ENCODE measurements at places on chromosomes 5 and 9.

DNA sequence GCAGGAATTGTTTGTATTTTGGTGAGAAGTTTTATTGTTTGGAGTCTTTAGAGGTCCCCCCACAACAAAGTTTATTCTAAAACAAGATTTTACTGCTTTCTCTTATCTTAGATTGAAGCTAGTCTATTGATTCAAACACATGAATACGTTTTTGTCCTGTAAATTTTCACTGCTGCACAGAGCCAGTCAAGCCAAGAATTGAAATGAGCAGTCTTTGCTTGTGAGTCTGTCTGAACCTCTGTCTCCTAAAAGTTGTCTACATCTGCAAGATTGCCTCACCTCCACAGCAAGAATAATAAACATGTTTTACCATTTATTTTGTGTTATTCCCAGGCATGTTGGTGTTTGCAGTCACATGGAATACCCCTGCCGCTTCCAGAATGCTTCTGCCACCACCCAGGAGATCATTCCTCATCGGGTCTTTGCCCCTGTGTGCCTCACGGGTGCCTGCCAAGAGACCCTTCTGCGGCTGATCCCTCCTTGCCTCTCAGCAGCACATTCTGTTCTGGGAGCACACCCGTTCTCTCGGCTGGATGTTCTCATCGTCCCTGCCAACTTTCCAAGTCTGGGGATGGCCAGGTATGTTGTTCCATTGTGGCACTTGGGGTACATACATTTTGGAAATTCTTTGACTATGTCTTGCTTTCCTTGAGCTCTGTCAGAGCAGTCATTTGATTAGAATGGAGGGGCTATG lies 74.1 kb downstream of the AOPEP start:
- no peak for DNase-seq

GRCh38 chr5:87347841-87348240 lies 64.9 kb downstream of the CCNH start:
- no peak for DNase-seq

DNA sequence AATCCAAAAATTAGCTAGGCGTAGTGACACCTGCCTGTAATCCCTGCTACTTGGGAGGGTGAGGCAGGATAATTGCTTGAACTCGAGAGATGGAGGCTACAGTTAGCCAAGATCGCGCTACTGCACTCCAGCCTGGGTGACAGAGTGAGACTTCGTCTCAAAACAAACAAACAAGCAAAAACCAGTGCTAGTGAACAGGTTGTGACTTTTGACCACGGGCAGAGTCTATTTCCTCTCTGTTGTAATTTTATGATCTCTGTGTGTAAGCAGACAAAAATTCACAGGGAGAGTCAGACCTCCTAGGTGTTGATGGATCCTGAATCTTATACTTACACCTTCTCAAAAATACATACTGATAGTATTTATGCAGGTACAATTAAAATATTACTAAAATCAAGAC lies 65.8 kb downstream of the SPEF2 start:
- no peak for DNase-seq

- DNase-seq = no peak
Measured at GRCh38 chr5:1270933-1271914, 23.6 kb downstream of the TERT start.

- no peak for DNase-seq
Measured at GRCh38 chr9:110758201-110758600, 89.6 kb downstream of the MUSK start.

DNA sequence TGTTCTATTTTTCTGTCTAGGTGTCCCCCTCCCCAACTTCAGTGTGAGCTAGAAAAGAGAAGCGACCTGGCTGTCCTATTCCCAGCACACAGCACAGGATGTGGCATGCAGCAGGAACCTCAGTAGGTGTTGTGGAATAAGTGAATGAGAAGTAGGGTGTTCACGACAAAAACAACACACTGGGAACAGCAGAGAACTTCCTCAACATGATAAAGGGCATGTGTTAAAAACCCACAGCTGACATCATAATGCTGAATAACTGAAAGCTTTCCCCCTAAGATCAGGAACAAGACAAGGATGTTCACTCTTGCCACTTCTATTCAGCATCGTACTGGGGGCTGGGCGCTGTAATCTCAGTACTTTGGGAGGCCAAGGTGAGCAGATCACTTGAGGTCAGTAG lies 155.6 kb upstream of the ZNF618 start:
- DNase-seq = no peak

- DNase-seq = no peak
Measured at GRCh38 chr9:133945314-133945975, 46.7 kb downstream of the VAV2 start.

- no peak for DNase-seq
Measured at GRCh38 chr9:69174616-69175463, 763 bp downstream of the TJP2 start.

- no peak for DNase-seq
Measured at GRCh38 chr5:95130941-95131340, 154.0 kb downstream of the MCTP1 start.

DNA sequence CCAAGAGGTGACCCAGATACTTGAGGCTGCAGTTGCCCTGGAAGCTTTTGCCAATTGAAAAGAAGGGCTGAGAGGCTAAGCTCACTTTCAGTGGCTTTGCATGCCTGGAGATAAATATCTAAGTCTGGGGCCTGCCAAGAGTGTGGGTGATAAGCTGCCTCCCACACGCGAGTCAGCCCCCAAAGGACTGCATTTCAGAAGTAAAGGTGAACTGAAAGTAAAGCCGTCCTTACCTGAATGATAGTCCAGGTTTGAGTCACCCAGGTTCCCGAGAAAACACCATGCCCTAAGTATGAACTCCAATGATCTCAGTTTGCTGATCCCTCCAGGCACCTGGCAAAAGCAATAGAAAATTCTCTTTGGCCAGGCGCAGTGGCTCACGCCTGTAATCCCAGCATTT lies 22.5 kb upstream of the N4BP3 start:
- DNase-seq = no peak

GRCh38 chr9:35844628-35845270 lies 15.7 kb downstream of the TMEM8B start:
- no peak for DNase-seq

DNA sequence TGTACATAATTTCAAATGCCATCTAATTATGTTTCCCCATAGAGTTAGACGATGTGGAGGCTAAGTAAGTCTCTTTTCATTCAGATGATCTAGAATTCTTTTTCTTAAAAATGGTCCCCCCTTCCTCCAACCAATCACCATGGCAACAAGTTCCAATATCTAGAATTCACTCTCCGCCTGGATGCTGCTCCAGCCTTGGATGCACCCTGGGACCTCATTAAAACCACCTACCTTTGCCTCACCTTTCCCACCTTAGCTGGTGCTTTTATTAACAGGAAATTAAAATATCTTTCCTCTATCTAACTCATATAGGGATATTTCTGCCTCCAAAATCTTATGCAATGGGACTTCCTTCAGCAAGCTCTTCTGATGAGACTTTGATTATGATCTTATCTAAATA lies 49.0 kb downstream of the DIRAS2 start:
- DNase-seq = no peak

DNA sequence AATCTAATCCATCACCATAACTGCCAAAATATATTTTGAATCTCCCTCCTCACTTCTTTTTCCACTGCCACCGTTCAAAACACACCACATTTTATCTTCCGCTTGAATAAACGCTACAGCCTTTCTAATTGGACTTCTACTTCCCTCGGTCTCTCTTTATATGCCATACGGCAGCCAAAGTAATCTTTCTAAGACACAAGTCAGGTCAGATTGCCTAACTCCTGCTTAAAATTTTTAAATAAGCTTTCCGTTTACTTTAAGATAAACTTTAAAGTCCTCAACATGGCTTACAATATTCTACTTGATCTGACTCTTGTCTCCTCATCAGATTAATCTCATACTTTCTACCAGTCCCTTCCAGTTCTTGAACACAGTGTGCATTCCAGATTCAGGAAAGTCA lies 9.7 kb downstream of the AFF4 start:
- DNase-seq = no peak

GRCh38 chr5:80041527-80041926 lies 6.4 kb downstream of the THBS4 start:
- DNase-seq = no peak

DNA sequence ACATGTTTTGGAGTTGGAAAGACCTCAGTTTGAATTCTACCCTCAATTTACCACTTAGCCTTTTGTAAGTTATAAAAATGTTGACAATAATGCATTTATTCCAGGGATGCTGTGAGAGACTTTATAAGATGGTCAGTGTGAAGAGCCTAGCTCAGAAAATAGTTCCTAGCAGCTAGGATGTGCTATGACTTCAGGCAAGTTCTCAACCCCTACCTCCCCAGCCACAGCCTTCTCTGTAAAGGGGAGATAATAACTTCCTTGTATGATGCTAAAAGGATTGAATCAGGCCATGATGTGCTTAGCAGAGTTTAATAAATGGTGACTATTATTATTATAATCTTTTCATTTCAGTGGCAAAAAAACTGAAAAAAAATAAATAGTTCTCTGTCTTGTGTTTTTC lies 77.6 kb downstream of the ALDH1A1 start:
- no peak for DNase-seq

GRCh38 chr5:162139190-162139589 lies 71.6 kb downstream of the GABRG2 start:
- DNase-seq = no peak

GRCh38 chr5:129125819-129126218 lies 31.3 kb downstream of the ISOC1 start:
- DNase-seq = no peak

DNA sequence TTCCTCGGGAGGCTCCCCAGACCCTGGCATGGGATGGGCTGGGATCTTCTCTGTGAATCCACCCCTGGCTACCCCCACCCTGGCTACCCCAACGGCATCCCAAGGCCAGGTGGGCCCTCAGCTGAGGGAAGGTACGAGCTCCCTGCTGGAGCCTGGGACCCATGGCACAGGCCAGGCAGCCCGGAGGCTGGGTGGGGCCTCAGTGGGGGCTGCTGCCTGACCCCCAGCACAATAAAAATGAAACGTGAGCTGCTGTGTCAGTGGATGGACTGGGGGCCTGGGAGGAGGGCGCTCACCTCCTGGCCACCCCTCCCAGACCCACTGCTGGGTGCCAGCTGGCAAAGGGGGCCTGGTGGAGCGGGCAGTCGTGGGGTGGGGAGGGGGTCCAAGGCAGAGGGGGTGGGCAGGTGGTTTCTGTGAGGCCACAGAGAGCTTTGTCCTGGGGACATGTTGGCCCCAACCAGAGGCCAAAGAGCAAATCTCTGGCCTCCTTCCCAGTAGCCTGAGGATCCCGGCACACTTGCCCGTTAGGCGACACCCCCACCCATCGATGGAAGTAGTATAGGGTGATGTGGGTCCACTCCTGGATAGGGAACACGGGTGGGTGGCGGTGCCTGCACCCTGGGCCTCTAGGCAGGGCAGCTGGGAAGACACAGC lies 9.8 kb downstream of the EGFL7 start:
- no peak for DNase-seq

DNA sequence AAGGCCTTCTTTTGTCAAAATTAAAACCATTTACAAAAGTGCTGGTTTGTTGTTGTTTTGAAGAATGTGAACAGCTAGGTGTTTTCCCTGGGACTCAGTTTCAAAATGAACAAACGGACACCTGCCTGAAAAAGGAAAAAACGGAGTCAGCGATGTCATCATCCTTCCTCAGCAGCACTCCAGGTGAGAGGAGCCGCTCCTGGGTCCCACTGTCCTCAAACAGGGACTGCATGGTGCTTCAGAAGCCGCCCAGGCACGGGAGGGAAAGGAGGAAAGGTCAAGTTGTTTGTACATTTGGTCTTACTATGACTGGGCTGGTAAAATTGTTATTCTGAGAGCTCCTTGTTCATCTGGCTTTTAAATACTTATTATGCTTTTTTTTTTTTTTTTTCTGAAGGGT lies 69.0 kb upstream of the ZSWIM6 start:
- no peak for DNase-seq

- no peak for DNase-seq
Measured at GRCh38 chr9:135945969-135946368, 15.2 kb downstream of the UBAC1 start.

- DNase-seq = no peak
Measured at GRCh38 chr9:86941197-86941596, 6.1 kb downstream of the GAS1 start.

DNA sequence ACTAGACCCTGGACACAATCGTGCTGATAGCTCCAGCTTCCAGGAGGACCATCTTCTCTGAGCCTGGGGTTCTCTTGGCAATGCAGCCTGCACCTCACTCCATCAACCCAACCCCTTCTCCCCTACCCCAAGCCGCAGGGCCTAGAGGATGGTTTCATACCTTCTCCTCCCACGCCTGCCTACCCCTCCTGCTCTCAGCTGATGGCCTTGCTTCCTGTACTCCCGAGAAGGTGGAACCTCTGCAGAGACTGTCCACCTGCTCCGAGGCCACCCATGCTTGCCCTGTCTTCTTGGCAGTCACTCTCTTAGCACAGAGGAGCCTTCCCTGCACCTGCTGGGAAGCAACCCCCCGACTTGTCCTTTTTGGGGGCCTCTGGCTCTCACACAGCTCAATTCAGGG lies 241.9 kb downstream of the IRX2 start:
- no peak for DNase-seq

DNA sequence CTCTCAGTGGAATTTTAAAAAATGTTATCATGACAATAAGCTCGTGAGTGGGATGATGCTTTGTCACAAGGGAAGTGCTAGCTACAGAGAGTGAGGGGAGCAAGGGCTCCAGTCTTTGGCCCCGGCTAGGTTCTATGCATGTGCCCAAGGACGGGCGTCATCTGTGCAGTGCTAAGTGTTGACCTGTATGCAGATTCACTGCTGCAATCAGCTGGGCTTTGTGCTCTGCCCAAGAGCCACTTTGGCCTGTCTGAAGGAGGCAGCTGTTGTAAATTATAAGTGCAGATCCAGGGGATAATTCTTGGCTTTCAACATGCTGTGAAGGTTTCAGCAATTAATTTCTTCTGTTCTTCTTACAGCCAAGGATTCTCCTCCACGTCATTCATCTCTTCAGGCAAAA lies 268.6 kb downstream of the PSAT1 start:
- no peak for DNase-seq

DNA sequence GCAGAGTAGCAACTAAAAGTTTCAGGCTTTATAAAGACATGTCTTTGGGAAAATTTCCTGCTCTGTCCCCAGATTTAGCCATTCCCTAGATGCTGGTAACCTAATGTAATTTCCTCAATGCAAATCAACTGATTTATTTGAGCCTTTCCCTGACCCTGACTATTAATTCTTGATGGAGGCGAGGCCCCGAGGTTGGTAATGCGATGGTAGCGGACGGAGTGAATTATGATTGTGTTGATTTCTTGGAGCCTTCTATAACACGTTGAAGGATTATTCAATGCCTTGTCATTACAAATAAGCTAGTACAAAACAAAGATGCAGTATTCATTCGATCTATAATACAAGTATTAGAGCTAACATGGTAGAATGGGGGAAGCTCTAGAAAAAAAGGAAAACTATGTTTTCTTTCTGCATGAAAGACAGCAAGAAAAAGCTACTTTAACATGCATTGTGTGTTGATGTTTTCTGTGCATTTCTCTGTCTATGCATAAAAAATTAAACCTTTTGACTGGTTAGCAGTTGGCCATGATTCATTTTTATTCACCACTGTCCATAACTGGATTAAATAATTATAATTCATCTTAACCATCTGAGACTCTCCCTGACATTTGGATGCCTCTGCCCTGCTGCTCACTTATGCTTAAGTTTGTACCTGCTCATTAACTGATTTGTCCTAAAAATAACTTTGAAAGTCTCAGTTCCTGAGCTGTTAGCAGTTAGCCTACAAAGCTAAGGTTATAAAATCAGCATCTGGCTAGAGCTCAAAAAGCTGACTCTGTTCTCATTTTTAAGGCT lies 490.2 kb upstream of the NUDT12 start:
- DNase-seq = no peak

Measured in stimulated activated CD8-positive, alpha-beta memory T cell treated with anti-CD3 and anti-CD28 coated beads, Interleukin-2, amount 100 ng/mL, for 1 hour (primary cell).